ENCODE measurements at places on chromosomes 5 and 9. TPM values are rescaled to one million over a fixed set of nuclear protein-coding genes. Genes with fewer than 3 reads are reported as not detected.

Gene ARHGEF37
- 1.1 TPM for total RNA-seq

Gene PCDHB15
- 2.0 TPM for total RNA-seq

Gene FABP6
- total RNA-seq: 3.9 TPM

Gene PTPRD
- total RNA-seq: not detected

Gene IL4
- total RNA-seq: not detected

Gene CATSPER3
- 1.5 TPM for total RNA-seq

Gene PLPP7
- total RNA-seq: 8.1 TPM

Gene FCN1
- total RNA-seq: not detected

Gene TRPM6
- total RNA-seq: 0.17 TPM

Gene HSPA4
- total RNA-seq: 300 TPM

Gene BSPRY
- not detected for total RNA-seq

Gene FBP2
- total RNA-seq: not detected

All from MG63 (cell line).